Upper lobe of right lung (tissue), 1 donor: ENCODE measurements at places on chromosomes 11 and 22. TPM values are rescaled to one million over a fixed set of nuclear protein-coding genes. Genes with fewer than 3 reads are reported as not detected.

Gene IGF2
- total RNA-seq = 8.8 TPM

Gene SYT7
- total RNA-seq = 4.8 TPM

Gene IRAG1
- 18.0 TPM for total RNA-seq

Gene OTOG
- not detected for total RNA-seq

Gene OR5B21
- not detected for total RNA-seq

GRCh38 chr11:59891781-59892181 is 13.2 kb downstream of the OOSP3 start:
- no peak overlapping the region for H3K27ac ChIP-seq

DNA sequence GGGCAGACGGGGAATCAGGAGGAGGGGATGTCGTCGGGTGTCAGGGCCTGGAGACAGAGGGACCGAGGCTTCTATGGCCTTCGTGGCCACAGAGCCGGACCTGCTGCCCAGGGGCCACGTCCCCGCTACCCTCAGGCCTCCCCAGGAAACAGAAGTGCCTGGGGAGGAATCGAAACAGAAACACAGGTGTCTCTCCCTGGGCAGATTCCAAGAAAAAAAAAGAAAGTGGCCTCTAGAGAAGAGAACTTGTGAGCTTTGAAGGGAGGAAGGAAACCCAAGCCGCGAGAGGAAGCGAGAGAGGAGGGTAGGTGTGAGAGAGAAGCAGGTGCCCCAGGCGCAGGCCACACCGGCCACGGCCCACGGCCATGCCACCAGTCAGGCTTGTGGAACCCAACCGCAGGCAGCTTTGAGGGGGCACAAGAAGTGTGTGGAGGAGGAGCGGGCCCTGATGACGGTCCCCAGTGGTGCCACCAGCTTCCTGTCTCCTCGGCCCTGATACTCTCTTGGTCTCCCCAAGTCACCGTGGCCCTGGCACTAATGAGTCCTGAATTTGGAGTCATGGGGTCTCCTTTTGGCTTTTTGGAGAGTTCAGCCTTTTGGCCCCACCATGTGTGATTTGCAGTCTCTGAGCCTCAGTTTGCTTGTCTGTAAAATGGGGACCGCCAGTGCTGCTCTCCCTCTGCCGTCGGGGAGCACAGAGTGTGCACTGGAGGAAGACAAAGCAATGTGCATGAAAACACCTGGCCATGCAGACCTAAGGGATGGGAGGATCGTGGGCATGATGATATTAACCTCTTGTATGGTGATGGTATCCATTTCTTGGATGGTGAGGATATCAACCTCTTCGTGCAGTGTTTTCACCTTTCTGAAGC is 25.2 kb downstream of the LIF start:
- H3K4me3 ChIP-seq = no peak overlapping the region
- H3K36me3 ChIP-seq = no peaks in the 10 kb centered on the region
- H3K27ac ChIP-seq = peak overlapping the region; percentile 17
- DNase-seq = no peak
- no peaks in the 10 kb centered on the region for H3K27me3 ChIP-seq

DNA sequence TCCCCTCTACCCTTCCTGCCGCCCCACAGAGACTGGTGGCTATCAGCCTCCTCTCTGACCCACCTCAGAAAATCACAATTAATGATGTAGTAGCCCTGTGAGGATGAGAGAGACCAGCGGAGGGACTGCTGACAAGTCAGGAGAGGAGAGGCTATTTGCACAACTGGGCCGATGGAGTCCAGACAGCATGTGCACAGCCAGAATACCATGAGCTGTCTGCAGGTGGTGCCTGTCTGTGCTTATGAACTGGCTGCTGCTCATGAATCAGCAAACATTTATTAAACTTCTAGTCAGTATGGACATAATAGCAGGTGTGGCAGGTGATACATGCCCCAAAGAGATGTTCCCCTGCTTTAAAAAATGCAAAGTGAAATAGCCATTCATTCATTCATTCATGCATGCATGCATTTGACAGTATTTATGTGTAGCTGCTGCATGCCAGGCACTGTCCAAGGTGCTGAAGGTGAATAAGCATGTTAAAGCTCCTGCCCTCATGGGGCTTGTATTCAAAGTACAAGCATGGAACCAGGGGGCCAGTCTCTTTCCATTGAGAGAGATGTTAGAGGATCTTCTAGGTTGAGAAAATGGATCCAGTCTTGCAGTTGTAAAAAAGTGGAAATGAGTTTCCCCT is 141.3 kb downstream of the GRIK4 start:
- H3K27me3 ChIP-seq = no peaks in the 10 kb centered on the region
- no peak overlapping the region for H3K27ac ChIP-seq
- H3K36me3 ChIP-seq = no peaks in the 10 kb centered on the region
- no peak overlapping the region for H3K4me3 ChIP-seq
- no peak for DNase-seq

DNA sequence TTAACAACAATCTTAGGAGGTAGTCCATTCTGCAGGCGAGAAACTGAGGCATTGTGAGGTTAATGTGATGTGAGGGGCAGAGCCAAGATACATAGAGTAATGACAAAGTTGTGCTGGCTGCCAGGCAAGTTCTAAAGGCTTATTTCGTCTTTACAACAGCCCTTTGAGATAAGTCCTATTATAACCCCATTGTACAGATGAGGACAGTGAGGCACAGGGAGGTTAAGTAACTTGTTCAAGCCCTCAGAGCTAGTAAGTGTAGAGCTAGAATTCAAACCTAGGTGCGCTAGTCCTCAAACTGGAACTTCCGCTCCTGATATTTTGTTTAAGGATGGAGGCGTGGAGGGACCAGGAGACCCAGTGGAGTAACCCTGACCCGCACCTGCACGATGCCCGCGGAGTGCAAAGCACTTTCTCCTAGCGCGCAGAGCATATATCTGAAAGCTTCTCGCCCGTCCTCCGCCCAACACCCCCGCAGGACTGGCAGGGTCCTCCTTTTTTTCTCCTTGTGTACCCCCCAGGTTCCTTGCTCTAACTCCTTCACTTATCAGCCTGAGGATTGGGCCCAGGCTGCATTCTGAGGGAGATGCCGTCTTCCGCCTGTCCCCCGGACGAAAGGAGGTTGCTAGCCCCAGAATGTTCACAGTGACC is 4.9 kb upstream of the FLI1 start:
- H3K27me3 ChIP-seq = peaks cover 47% of the 10 kb centered on the region
- no peak overlapping the region for H3K27ac ChIP-seq
- H3K4me3 ChIP-seq = no peak overlapping the region
- H3K4me1 ChIP-seq = peaks cover 52% of the 10 kb centered on the region
- no peak for DNase-seq
- no peaks in the 10 kb centered on the region for H3K36me3 ChIP-seq

DNA sequence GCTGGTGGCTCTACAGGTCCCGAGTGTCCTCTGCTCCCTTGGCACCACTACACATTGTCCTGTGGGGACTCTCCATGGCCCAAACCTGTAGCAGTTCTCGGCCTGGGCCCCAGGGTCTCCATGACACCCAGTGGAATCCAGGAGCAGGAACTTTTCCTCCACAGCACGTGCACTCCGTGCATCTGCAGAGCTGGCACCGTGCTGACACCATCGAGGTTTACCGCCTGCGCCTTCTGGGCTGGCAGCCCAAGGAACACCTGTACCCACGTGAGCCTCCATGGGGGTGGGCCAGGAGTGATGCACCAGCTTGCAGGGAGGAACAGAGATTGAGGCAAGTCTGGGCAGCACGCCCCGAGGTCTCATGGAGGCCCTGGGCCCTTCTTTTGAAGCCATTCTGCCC is 25.2 kb downstream of the TSPAN32 start:
- no peak overlapping the region for H3K27ac ChIP-seq
- H3K27me3 ChIP-seq = no peaks in the 10 kb centered on the region
- H3K36me3 ChIP-seq = no peaks in the 10 kb centered on the region
- H3K4me3 ChIP-seq = no peak overlapping the region
- H3K4me1 ChIP-seq = no peaks in the 10 kb centered on the region

GRCh38 chr11:16000065-16000464 is 356.3 kb downstream of the SOX6 start:
- H3K27ac ChIP-seq = no peak overlapping the region
- H3K4me1 ChIP-seq = peaks cover 7% of the 10 kb centered on the region
- no peaks in the 10 kb centered on the region for H3K36me3 ChIP-seq
- H3K4me3 ChIP-seq = no peak overlapping the region
- no peaks in the 10 kb centered on the region for H3K27me3 ChIP-seq
- no peak for DNase-seq

DNA sequence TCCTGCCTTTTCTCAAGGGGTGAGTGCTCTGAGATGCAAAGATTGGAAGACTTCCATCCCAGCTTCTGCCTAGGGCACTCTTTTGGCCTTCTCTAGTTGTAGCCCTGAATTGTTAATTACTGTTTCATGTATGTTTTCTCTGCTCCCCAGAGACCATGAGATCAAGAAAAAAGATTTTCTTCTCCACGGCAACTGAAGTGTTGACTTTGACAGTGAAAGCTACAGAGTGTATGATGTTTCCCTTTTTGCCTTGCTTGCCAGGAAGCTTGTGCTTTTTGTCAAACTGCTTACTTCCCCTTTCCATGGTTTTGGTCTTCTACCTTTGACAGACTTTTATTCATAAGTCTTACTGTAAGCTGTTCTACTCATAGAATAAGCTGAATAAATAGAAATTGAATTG is 23.3 kb upstream of the EIF3D start:
- no peaks in the 10 kb centered on the region for H3K4me1 ChIP-seq
- no peaks in the 10 kb centered on the region for H3K36me3 ChIP-seq
- no peak overlapping the region for H3K27ac ChIP-seq
- H3K4me3 ChIP-seq = no peak overlapping the region

DNA sequence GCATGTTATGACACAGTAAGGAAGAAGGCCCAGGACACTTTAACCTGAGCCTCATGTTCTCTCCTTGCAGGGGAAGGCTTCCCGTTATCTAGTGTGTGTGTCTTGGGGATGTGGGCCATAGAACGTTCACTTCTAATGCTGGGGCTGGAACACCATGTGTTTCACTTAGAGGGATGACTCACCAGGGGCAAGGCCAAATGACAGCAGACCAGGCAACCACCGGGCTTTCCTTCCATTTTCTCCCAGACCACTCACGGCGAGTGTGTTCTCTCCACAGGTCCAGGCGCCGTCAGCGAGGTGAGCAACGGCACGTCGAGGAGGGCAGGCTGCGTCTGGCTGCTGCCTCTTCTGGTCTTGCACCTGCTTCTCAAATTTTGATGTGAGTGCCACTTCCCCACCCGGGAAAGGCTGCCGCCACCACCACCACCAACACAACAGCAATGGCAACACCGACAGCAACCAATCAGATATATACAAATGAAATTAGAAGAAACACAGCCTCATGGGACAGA is 964.4 kb downstream of the NTM start:
- no peak for DNase-seq
- H3K36me3 ChIP-seq = no peaks in the 10 kb centered on the region
- no peak overlapping the region for H3K4me3 ChIP-seq
- no peak overlapping the region for H3K27ac ChIP-seq

DNA sequence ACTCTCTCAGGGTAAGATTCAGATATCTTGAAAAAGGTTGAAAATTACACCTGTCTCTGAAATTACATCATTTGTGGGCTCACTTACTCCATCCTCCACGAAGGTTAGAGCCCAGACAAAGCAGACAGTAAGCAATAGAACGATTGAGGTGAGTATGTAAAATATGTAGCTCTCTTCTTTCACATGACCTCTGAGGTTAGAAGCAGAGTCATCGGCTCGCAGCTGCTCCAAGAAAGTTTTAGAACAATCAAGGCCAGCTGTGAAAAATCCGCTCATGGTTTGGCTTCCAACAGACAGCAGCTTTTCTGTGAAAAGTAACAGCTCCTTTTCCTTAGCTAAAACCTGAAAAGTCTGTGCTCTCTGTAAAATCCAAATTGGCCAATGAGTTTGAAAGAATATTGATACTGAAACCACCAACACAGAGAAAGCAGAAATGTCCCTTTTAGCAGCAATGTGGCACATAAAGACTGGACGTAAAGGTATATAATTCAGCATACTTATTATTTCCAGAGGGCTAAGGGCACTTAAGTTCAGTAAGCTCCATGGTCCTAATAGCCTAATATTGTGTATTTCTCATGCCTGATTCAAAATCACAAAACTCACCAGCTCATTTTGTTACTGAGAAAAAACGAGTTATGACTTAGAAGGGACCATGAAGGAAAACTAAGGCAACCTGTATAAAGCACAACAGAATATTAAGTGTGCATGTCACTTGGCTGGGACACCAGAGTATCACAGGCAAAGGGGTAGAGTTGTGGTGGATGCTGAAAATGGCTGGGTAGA is 78.2 kb downstream of the FAM76B start:
- H3K4me3 ChIP-seq = no peak overlapping the region
- no peak overlapping the region for H3K27ac ChIP-seq
- no peaks in the 10 kb centered on the region for H3K36me3 ChIP-seq
- no peaks in the 10 kb centered on the region for H3K27me3 ChIP-seq

- H3K36me3 ChIP-seq = no peaks in the 10 kb centered on the region
- H3K4me1 ChIP-seq = no peaks in the 10 kb centered on the region
- H3K27me3 ChIP-seq = no peaks in the 10 kb centered on the region
- no peak overlapping the region for H3K27ac ChIP-seq
These were observed 390.0 kb upstream of the CCDC90B start for GRCh38 chr11:83676056-83676601.

DNA sequence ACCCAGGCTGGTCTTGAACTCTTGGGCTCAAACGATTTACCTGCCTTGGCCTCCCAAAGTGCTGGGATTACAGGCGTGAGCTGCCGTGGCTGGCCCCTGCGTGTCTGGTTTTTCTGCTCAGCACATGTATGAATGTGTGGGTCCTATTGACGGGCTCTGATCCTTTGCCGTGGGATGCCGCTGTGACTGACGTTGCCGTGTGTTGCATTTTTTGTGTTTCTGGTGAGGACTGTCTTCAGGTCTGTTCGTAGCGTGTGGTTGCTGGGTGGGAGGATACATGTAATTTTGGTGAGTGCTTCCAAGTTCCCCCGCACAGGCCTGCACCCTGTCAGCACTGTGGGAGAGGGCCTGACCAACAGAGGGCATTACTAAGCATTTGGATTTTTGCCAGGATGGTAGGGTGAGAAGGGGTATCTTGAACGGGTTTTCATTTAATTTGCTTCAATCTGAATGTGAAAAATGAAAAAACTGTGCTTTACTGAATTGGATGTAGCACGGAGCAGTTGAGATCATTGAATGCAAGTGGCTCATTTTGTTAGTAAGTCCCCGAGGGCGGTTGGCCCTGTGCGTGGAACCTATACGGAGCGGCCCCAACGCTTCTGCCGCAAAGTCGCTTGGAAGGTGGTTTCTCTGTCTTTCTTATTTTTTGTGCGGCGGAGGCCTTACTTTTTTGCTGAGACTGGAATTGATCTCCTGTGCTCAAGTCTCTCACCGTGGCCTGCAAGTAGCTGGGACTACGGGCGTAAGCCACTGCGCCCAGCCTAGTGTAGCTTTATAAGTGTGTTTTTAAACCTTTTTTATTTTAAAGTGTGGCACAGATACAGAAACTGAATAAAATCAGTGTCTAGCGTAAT is 8.2 kb downstream of the ZBED4 start:
- no peak overlapping the region for H3K27ac ChIP-seq
- no peaks in the 10 kb centered on the region for H3K36me3 ChIP-seq

- H3K36me3 ChIP-seq = no peaks in the 10 kb centered on the region
- DNase-seq = no peak
- H3K27me3 ChIP-seq = no peaks in the 10 kb centered on the region
- no peaks in the 10 kb centered on the region for H3K4me1 ChIP-seq
These were observed 216.3 kb downstream of the FAT3 start for GRCh38 chr11:92440701-92441442.

GRCh38 chr11:95931916-95932315 is 8.0 kb upstream of the MTMR2 start:
- no peak overlapping the region for H3K4me3 ChIP-seq
- H3K27me3 ChIP-seq = no peaks in the 10 kb centered on the region
- no peak for DNase-seq
- H3K4me1 ChIP-seq = no peaks in the 10 kb centered on the region
- no peak overlapping the region for H3K27ac ChIP-seq

- no peak for DNase-seq
- peak overlapping the region; percentile 64 for H3K27ac ChIP-seq
- no peaks in the 10 kb centered on the region for H3K36me3 ChIP-seq
These were observed 83.1 kb downstream of the PTPRJ start for GRCh38 chr11:48063424-48063978.
